Left hindlimb (tissue), 1 donor: ENCODE measurements at places on chromosomes 5 and 9.

- peak; percentile 90 for DNase-seq
Observed at GRCh38 chr5:171667341-171668096, 118.1 kb upstream of the SMIM23 start.

GRCh38 chr9:101027236-101027635 is 1.3 kb upstream of the PLPPR1 start:
- DNase-seq, result no peak

DNA sequence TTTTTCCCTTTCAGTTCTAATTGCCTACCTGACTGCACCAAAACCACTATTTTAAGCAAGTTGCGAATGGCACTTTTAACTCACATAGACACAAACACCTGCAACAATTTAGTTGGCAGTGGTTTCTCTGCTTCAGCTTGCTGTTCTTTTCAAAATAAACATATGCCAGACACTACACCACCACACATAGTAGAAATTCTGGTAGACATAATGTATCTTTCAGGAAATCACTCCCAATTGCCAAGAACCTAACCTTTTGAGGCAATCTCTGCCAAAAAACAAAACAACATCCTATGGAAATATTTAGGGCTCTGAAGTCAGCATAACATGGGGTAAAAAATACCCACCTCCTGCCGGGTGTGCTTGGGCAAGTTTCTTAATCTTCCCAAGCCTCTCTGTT is 27.7 kb downstream of the GLIS3 start:
- no peak for DNase-seq

DNA sequence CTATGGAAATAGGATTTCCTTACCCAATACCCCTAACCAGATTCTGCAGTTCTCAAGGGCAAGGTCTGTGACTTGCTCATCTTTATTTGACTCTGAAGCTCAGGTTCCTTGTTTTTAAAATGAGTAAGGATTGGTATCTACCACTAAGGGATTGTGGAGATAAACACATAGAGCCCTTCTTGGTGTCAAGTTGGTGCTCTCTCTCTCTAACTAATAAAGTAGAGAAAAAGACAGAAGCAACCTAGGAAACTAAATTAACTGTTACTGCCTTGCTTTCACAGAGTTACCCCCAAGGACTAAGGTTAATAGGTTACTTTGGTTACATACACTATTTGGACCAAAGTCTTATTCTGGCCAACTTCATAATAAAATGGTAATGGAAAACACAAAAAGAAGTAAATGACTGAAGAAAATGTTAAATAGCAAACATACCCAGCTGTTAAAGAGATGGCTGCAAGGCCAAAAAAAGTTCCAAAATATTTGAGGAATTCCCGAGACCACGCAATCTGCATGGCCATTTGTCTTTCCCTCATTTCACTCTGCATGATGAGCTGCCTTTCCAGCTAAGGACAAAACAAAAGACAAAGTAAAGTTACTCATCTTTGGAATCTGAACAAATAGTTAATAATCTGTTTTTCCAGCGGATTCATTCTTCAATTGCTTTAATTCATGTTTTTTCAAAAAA is 21.8 kb upstream of the RLN1 start:
- peak; percentile 33 for DNase-seq

GRCh38 chr5:159768243-159768642 is 148.0 kb upstream of the ADRA1B start:
- DNase-seq, result no peak

DNA sequence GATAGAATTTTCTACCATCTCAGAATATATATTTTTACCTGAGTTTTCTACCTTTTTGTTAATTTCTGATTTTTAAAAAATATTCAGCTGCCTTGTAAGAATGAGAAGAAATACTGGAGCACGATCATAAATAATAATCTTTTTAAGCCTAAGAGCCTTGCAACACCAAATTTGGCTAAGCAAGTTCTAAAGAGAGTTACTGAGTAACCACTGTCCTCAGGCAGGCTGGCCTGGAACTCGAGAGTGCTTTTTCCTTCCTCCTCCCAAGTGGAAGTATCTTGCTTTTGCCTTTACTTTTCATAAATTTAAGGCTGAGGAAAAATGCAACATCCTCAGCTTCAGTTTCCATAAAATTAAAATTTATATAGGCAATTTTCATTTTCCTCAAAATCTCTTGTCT is 21.0 kb downstream of the GLRX start:
- no peak for DNase-seq
